ENCODE measurements at places on chromosomes 11 and 22. TPM values are rescaled to one million over a fixed set of nuclear protein-coding genes. Genes with fewer than 3 reads are reported as not detected.

Gene MS4A15
- total RNA-seq: not detected

Gene C11orf42
- not detected for total RNA-seq

Gene C1QTNF4
- total RNA-seq: not detected

Gene DRICH1
- total RNA-seq: not detected

Gene MAP6
- 4.3 TPM for total RNA-seq

Gene RAB3IL1
- 8.1 TPM for total RNA-seq

Gene BTG4
- total RNA-seq: not detected

Gene BARX2
- total RNA-seq: not detected

Gene SMC1B
- total RNA-seq: not detected

Gene SCN4B
- total RNA-seq: not detected

Gene GVQW3
- total RNA-seq: 0.75 TPM

Gene PIK3C2A
- total RNA-seq: 57.8 TPM

Gene GSTT2B
- total RNA-seq: 38.8 TPM

Gene KCTD14
- 0.47 TPM for total RNA-seq

Gene CREB3L1
- total RNA-seq: 327 TPM

Gene NNMT
- total RNA-seq: 202 TPM

Gene PRG3
- total RNA-seq: not detected

Gene CBX7
- 7.2 TPM for total RNA-seq

Gene LRRN4CL
- 3.3 TPM for total RNA-seq

Gene KRTAP5-8
- total RNA-seq: not detected

Gene CSRP3
- total RNA-seq: not detected

Gene TSSK2
- not detected for total RNA-seq

Gene PRSS23
- total RNA-seq: 410 TPM

Gene GDPD5
- 5.7 TPM for total RNA-seq

Gene BDNF
- total RNA-seq: 64.0 TPM

Gene ACCS
- 4.3 TPM for total RNA-seq

Gene SUSD2
- total RNA-seq: 0.18 TPM

Gene BCR
- total RNA-seq: 31.3 TPM

Gene UPB1
- not detected for total RNA-seq

Gene CCDC116
- 0.16 TPM for total RNA-seq

Gene OLFML1
- total RNA-seq: not detected

Gene SHANK3
- 0.66 TPM for total RNA-seq

Gene MYO7A
- not detected for total RNA-seq

Gene TRIM29
- 1.5 TPM for total RNA-seq

Gene IFITM1
- total RNA-seq: 32.9 TPM

Gene SLC6A5
- total RNA-seq: not detected

Gene OR2AT4
- total RNA-seq: not detected

Gene OR51E2
- total RNA-seq: not detected

Gene OR51A7
- not detected for total RNA-seq

Gene WBP2NL
- total RNA-seq: not detected

Gene SULT4A1
- not detected for total RNA-seq

Gene UPK2
- total RNA-seq: not detected

Gene ENTHD1
- not detected for total RNA-seq

Measured in HFFc6 (cell line).